ENCODE measurements at places on chromosomes 11 and 22.
A peak's percentile ranks its signal among the peaks of the same experiment; 100 is the strongest.

DNA sequence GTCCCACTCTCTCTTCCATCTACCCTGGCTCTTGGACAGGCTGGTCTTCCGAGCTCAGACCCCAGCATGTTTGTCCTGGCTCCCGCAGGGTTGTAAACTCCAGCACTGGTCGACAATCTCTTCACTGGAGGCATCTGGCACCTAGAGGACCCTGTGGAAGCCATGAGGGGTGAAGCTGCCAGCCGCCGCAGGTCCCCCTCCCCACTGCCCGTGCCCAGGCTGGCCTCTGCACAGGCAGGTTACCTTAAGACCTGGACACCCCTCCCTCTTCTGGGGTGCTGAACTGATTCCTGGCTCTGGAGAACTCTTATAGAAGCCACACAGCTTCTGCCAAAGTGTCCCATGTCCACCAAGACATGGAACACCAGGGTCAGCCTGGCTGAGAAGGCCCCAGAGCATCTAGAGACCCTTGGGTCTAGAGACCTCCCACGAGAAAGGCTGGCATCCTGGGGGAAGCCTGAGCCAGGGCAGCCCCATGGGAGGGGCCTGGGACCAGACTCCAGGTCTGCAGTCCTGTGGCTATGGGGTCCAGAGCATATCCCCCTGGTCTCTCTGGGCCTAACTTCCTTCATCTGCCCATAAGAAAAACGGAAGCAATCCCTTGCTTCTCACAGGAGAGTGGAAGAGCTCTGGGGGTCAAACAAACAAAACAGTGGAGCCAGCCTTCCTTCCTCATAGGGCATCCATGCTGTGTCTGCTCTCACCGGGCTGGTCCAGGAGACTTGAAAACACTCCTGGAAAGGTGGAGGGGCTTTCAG, 30.6 kb downstream of the LMO1 start:
- no peak for DNase-seq

- no peak for DNase-seq
Measured at GRCh38 chr11:42025121-42025803, 565.8 kb upstream of the LRRC4C start.

DNA sequence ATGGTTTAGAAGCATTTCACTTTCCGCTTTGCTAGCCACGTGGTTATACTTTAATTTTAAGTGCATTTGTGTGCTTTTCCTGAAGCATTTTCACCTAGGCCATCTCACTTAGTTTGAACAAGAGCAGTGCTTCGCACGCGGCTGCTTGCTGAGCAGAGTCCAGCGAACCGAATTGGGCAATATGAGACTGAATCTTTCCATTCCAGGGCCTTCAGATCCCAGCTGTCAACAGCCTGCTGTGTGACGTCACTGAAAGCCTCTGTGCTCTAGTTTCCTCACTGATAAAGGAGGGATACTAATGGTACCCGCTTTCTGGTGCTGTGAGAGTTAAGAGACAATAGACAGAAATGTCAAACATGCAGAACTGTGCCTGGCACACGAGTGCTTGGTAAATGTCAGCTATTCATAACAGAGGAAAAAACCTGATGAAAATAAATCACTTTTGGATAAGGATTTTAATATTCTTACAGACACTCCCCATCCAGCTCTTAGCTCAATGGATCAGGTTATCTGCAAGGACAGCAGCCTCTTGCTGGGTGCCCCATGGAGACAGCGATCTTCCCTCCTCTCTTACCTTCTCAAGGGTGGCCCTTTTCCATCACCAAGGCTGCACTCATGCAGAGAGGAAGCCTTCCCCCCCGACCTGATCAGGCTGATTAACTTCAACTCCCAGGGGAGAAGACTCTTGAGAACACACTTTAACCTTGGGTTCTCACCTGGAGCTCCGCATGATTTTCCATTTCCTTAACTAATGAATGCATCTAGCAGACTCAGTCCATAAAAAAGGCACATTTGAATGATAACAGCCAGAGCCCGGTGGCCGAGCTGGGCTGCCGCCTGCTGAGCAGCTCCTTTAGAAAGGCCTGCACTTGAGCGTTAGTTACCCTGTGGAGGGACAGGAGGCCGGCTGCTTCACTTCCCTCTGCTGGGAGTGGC, 3.5 kb upstream of the GLB1L3 start:
- DNase-seq = no peak

- no peak for DNase-seq
Measured at GRCh38 chr11:103587901-103588788, 448.3 kb upstream of the DDI1 start.

DNA sequence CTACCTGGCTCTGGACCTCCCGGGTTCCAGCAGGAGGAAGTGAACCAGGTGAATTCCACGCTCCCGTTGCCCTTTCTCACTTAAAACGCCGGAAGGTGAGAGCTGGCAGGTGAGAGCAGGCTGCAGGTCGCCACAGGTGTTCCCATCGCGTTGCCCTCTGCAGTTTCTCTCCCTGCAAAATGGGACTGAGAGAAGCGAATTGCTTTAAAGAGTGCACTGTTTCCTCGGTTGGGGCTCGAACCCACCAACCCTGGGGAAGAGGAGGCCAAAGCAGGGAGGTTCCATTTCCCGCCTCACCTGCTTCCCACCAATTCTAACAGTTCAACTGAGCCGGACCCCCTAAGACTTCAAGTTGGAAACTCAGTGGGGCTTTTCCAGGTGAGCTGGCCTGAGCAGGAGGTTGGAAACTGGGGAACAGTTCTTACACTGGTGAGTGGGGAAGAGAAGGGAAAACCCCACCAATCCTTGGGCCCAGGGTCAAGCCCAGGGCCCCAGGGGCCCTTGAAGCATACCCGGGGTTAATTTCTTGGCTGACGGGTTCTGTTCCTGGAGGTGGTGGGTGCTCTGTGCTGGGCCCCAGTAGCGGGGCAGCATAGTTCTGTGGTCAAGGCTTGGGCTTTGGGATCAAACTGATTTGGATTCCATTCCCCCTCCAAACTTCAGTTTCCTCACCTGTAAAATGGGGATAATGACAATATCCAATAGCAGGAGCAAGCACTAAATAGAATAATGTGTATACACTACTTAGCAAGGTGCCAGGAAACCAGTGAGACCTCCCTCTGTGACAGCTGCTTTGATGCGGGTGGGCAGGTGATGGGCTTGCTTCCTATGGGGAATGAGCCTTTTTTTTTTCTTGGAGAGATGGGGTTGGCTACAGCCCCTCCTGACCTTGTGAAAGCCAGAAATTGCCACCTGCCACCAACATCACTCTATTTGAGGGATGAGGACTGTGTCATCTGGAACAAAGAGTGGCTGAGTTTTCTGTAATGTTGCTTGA, 788 bp downstream of the CD82 start:
- DNase-seq = no peak

- no peak for DNase-seq
Measured at GRCh38 chr22:36807627-36808026, 9.2 kb downstream of the PVALB start.

GRCh38 chr22:22713416-22713815, 69.0 kb downstream of the GGTLC2 start:
- no peak for DNase-seq

DNA sequence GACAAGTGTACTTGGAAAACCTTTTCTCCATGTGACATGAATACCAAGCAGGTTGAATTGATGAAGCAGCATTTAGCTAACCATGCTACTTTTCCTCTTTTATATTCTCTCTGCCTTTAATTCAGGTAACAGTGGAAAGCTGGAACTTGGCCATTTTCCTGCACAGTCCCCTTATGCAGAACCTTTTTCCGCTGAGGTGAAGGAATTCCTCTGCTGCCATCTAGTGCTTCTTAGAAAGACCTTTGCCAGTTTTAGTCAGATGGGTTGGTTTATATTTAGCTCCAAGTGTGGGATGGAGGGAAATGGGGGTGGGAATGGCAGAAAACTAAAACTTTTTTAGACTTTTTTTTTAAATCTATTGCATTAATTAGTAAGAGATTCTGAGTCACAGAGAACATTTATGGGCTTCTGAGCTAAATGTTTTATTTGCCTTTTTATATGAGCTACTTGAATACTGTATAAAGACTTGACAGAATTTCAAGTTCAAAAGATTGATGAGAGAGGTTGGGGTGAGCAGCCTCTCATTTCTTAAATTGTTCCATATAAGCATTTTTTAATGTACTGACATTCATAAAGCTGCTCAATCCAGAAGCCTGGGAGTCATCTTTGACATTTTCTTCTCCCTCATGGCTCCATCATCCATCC, 153.9 kb upstream of the ZC3H12C start:
- no peak for DNase-seq

GRCh38 chr11:24747275-24748251, 250.7 kb downstream of the LUZP2 start:
- no peak for DNase-seq

DNA sequence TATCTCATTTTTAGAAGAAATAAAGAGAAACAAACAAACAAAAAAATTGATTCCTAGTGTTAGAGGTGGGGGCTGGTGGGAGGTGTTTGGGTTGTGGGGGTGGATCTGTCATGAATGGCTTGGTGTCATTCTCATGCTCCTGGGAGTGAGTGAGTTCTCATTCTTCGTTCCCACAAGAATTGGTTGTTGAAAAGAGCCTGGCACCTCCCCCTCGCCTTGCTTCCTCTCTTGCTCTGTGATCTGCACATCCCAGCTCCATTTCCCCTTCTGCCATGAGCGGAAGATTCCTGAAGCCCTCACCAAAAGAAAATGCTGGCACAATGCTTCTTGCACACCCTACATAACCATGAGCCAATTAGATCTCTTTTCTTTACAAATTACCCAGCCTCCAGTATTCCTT, 277.8 kb downstream of the ST3GAL4 start:
- no peak for DNase-seq

DNA sequence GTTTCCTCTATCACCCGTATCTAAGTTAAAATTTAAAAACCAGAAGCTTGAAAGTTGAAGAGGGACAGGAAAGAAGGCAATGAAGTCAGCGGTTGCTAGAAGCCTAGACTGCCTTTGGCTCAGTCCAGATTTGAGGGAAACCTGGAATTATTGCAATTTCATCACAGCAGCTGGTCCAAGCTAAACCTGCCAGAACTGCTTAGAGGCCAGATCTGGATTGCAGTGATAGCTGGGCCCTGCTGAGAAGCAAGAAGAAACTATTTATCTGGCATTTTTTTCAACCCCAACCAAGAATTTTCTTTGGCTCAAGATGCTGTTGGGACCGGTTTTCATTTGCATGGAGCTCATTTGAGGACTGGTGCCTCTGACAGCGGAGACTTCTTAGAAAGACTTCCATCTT, 121.5 kb upstream of the TEAD1 start:
- no peak for DNase-seq

DNA sequence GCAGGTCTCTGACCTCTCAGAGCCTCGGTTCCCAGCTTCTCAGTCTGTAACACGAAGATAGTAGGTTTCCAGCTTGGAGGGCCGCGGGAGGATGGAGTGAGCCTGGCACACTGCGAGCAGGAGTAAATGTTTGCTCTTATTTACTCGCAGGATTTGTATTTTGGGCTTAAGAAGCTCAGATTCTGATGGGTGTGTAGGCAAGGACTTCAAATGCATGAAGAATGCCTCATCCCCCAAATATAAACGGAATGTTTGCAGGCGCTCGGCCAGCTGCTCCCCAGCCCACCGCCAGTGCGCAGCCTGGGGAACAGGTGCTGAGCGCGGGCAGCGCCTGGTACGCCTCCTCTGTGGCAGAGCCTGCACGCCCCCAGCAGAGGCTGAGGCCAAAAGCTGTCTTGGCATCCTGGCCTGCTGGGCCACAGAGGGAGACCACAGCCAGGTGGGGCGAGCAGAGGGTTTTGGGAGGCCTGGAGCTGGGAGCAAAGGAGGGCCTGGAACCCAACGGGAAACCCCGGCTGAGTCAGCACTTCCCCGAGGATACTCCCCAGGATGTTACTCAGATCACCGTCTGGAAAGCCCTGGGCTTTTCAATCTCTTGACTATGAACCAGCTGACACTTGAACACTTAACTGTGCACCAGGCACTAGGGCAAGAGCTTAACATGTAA, 9.4 kb downstream of the EHD1 start:
- DNase-seq = peak; percentile 77

- DNase-seq = no peak
Measured at GRCh38 chr11:70435361-70435760, 37.0 kb downstream of the CTTN start.

DNA sequence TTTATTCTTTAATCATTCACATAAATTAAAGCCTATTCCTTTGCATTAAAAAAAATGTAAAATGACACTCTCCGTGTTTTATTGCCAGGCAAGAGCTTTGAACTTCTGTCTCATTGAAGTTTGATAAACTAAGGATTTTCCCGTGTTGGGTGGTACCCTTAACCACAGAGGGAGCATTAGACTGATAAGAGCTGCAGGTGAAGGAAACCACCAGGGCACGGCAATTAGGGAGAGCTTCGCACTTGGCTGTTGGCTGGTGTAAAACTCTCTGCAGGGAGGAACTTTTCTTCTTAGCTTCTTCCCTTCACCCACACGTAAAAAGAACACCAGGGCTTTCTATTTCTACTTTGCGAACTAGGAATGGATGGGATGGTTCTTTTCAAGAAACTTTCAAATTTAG, 47.0 kb downstream of the CSTPP1 start:
- DNase-seq = no peak

DNA sequence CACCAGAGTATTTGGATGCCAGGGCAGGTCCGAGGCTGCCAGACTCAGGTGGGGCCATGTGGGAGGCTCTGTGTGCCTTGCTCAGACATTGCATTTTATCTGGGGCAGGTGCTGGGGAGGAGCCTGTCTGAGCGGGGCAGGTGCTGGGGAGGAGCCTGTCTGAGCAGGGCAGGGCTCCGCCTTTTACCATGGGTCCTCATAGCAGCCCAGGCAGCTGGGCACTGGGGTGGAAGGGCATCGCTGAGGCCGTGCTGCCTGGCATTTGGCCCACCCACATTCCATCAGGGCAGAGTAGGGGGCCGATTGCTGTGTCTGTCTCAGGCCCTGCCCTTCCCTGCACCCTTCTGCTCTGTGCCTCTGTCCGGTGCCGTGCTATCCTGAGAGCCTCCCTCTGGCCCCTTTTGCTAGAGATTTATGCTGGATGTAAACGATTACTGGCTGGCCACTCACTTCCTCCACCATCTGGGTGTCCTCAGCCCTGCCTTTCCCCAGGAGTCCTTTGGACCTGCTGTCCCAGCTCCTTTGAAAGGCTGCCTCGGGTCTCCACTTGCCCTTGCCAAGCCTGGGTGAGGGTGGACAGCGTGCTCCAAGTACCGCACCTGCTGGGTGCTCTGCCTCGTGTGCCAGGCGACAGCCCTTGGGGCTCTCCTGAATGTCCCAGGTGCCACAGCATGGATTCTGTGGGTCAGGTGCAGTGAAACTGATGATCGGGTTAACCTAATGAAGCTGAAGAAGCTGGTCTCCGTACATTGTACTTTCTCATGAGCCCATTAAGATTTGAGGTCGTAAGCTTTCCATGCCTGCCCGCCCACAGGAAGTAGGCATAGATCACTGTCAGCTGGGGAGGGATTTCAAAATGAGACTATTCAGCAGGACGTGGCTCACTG, 281.6 kb downstream of the TBC1D22A start:
- DNase-seq = no peak
